ENCODE measurements at places on chromosomes 6 and 20.

DNA sequence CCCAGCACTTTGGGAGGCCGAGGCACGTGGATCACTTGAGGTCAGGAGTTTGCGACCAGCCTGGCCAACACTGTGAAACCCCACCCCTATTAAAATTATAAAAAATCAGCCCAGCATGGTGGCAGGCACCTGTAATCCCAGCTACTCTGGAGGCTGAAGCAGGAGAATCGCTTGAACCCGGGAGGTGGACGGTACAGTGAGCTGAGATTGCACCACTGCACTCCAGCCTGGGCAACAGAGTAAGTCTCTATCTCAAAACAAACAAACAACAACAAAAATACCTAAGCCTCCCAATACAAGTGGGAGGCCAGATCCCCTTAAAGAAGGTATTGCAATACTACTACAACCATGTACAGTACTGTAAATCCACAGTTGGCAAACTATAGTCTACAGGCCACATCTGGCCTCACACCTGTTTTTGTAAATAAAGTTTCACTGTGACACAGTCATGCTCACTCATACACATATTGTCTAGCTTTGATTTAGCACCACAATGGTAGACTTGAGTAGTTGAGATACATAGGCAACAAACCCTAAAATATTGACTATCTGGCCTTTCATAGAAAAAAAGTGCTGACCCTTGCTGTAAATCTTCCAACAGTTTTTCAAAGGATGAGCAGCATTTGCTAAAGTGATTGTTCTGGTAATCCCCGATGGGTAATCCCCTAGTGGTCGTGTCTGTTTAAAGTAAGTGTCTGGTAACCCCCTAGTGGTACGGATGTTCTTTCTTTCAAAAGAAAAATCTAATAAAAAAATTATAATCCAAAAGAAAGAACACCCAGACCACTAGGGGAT lies 202.0 kb downstream of the RNGTT start:
- DNase-seq = peak; percentile 38

GRCh38 chr6:44080561-44081521 lies 46.4 kb downstream of the MRPL14 start:
- no peak for DNase-seq

DNA sequence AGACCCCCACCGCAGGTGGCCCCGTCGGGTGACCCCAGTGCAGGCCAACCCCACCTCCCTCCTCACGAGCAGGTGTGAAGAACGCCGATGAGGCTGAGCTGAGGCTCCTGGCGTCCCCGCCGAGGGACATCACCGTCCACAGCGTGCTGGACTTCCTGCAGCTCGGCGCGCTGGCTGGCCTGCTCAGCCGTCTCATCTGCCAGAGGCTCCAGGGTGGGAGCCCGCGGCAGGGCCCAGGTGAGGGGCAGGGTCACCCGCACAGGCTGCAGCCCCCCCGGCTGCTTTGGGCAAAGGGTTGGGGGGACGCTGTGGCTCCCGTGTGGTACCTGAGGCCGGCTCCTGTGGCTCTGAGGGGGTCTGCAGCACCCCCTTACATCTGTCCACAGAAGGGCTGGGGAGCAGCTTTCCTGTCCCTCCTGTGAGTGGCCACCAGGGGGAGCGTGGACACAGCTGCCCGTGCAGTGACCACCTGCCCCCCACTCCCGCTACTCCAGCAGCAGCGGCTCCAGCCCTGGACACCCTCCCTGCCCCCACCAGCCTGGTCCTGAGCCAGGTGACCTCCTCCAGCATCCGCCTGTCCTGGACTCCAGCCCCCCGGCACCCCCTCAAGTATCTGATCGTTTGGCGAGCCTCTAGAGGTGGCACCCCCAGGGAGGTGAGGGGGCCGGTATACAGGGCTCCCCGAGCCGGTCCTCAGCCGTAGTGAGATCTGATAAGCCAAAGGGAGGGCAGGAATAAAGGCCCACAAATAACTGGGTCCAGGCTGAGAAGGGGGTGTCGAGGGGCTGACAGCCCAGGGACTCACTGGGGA lies 16.5 kb downstream of the COL20A1 start:
- peak; percentile 19 for DNase-seq

DNA sequence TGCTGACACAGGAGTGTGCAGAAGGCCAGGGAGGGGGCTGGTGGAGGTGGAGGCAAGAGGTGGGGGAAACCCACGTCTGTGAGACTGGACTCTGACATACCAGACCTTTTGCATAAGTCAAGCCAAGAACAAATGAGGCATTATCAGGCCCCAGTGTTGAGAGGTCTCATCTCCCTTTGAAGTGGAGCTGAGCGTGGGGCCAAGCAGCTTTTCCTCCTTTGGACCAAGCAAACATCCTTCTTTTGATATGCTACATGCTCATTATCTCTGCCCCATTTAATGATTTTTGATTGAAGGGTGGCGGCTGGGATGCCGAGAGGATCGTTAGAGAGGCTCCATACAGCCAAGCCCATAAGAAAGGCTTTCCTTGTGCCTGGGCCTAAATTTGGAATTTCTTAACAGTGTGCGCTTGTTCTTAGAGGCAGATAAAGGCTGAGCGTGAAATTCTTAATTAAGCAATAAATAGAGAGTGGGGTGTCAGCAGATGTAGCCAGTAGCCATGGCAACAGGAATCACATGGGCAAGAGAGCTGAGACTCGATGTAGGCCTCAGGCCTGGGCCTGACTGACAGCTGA lies 244.5 kb downstream of the PKHD1 start:
- DNase-seq = no peak

All from activated CD4-positive, alpha-beta T cell treated with anti-CD3 and anti-CD28 coated beads, Interleukin-2, Interleukin-6, amounts not matched to agents 100 ng/mL and 50 ng/mL, durations not matched to agents 16 hours and 8 hours (primary cell).